ENCODE measurements at places on chromosomes 12 and 14.

- peak; percentile 80 for DNase-seq
Observed at GRCh38 chr12:53324113-53324778, 2.8 kb upstream of the AAAS start.

DNA sequence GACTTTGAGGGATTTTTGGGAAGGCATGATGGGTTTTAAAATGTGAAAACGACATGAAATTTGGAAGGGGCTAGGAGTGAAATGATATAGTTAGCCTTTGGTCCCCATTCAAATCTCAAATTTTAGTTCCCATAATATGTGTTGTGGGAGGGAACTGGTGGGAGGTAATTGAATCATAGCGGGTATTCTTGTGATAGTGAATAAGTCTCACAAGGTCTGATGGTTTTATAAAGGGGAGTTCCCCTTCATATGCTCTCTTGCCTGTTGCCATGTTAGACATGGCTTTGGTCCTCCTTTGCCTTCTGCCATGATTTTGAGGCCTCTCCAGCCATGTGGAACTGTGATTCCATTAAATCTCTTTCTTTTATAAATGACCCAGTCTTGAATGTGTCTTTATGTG is 72.8 kb downstream of the SLC16A7 start:
- no peak for DNase-seq

DNA sequence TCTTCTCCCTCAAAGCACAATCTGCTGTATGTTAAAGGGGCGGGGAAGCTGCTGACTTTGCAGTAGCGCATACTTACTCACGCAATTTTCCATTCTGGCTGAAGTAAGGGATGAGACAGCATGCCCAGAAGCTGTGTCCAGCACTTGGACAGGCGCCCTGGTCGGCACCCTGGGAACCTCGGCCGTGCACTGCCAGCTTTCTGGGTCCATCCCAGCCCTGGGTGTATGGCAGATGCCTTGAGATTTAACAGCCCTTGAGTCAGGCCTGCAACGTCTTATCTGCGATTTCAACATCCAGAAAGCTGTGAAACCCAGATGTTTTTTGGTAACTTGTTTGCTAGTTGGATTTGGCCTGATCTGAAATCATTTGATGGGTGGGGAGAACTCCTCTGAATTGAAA is 16.1 kb downstream of the EML1 start:
- no peak for DNase-seq

DNA sequence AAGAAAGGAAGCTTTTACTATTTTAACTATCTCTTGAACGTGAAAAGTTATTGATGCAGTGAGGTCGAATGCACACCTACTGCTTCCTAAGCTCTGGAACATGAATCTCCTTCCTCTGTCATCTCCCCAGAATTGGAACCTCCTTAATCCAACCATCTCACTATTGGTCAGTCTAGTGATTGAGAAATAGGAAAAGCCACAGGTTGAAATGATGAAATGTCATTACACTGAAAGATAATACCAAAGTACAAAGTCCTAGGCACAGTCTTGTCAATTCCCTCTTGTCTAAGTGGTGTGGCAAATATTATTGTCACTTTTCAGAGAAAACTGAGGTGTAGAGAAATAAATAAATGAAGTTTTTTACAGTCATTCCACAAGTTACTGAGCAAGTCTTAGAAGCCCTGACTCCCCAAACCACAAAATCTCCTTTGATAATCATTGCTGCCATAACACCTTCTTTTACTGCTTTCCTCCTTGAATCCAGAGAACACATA is 19.5 kb upstream of the HIGD1C start:
- DNase-seq: no peak

DNA sequence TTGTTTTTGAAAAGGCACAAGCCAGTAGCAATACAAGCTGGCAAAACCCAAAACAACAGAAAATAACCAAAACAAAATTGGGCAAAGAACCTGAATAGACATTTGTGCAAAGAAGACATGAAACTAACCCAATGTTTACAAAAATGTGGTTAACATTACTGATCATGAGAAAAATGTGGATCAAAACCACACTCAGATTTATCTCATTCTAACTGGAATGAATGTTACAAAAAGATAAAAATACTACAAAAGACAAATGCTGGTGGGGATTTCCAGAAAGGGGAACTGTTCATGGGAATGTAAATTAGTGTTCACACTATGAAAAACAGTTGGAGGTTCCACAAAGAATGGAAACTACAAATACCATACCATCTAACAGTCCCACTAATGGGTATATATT is 26.6 kb downstream of the ASCL4 start:
- no peak for DNase-seq

GRCh38 chr12:130016986-130017385 is 113.2 kb upstream of the TMEM132D start:
- DNase-seq: no peak

DNA sequence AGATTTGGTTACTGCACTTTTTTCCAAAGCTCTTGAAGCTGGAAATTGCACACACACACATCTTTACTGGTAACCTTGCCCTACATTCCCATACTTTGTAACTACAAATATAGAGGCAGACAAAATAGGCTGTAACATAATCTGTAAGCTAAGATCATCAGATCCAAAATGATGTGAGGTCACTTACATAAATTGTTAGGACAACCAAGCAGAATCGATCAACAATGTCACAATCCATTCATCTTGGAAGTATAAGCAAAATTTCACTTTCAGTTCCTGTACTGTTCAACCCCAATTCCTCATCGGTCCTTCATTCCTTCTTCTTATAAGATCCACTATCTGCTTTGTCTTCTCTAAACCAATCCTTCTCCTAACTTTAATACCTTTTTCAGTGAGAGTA is 72.6 kb downstream of the EPS8 start:
- DNase-seq: no peak

DNA sequence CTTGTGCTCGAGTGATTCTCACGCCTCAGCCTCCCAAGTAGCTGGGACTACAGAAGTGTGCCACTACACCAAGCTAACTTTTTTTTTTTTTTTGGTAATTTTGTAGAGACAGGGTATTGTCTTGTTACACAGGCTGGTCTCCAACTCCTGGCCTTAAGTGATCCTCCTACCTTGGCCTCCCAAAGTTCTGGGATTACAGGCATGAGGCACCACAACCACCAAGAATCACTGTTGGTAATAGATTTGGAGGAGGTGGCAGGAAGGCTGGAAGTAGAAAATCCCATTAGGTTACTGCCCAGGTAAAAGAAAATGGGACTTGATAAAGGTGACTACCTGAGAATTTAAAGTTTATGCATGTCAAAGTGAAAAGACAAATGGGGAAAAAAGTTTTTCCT is 1.4 kb upstream of the CDCA4 start:
- DNase-seq: no peak

DNA sequence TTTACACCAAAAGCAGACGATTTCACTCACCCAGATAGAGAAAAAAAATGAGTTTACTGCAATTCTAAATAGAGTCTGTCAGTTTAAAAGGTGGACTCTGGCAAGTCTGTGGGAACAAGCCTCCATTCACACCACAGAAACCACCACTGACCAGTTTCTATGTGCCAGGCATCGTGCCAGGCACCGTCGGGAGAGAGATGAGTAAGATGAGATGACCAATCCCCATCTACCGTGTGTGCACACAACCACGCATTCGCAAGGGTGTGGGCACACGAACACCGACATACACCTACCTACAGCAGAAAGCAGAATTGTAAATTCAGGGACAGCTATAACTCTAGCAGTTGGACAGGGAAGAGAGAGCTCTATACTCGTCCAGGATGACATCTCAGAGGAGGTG is 58.3 kb downstream of the PRIMA1 start:
- DNase-seq: no peak
